Peyer's patch (tissue), 4 donors: ENCODE measurements at places on chromosomes 3 and 15.

GRCh38 chr15:63330926-63331325, 50.7 kb downstream of the CA12 start:
- no peak for DNase-seq

- no peak for DNase-seq
These were observed 72.6 kb downstream of the NR2F2 start for GRCh38 chr15:96403071-96403470.

DNA sequence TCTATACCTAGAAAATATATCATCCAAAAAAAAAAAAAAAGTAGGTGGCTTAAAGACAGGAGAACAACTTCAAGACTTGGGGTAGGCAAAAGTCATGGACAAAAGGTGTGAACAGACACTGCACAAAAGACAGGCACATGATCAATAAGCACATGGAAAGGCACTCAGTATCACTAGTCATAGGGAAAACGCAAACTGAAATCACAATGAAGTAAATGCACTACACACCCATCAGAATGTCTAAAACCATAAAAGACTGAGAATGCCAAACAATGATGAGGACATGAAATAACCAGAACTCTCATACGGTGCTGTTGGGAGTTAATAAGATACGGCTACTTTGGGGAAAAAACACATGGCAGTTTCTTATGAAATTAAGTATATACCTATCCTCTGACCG, 40.0 kb downstream of the CHSY1 start:
- DNase-seq = no peak

- no peak for DNase-seq
These were observed 81.5 kb downstream of the MB21D2 start for GRCh38 chr3:192835818-192836815.

DNA sequence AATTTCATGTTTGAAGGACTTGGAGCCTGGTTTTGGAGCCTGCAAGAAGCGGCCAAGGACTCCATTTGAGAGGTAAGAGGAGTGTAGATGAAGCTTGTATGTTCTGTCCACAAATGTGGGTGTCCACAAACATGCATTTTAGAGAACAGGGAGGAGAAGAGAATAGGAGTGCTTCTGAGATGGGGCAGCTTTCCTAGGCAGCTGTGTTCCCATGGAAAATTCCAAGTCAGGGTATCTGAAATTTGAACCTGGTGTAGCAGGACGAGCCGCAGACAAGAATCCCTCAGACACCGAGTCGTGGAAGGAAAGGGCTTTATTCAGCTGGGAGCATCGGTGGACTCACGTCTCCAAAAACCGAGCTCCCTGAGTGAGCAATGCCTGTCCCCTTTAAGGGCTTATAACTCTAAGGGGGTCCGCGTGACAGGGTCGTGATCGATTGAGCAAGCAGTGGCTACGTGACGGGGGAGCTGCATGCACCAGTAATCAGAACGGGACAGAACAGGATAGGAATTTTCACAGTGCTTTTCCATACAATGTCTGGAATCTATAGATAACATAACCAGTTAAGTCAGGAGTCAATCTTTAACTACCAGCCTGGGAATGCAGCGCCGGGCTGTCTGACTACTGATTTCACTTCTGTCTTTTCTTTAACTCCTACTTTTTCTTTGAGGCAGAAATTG, 71.4 kb upstream of the WDR72 start:
- no peak for DNase-seq

- DNase-seq = peak; percentile 13
These were observed 96.3 kb upstream of the ALDH1A3 start for GRCh38 chr15:100783291-100783690.

DNA sequence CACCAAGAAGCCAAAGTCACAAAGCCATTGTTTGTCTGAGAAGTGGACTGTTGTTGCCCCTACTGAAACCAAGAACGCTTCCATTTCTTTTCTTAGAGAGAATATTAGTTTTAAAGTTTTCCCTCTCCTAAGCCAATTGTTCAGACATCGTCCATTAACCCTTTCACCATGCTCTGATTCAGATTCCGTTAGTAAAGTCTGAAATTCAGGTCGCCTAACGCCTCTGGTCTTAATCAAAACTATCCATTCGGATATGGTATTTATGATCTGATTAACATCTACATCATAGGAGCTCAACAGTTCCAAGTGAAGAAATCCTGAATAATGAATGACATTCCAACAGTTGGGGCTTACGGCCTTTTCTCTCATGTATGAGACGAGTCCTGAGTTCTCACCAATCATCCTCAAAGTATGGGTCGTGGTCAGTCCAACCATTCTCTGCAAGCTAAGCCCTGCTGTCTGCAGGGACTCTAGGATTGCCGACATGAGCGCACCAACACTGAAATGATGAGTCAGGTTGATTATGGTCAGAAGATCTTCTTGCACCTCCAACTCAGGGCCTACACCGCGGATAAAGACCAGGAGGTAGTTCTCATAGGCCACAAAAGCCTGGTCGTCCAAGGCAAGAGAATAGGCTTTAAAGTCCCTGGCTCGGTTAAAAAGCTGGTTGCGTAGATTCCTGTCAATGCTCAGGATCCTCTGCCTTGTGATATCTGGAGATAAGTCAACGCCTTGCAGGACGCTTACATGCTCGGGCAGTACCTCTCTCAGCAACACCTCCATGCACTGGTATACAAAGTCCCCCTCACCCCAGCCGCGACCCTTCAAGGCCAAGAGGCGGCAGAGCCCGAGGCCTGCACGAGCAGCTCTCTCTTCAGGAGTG, 767 bp downstream of the EPM2AIP1 start:
- DNase-seq = no peak

- DNase-seq = no peak
These were observed 2.2 kb downstream of the ICE2 start for GRCh38 chr15:60476713-60477112.

- no peak for DNase-seq
These were observed 3.7 kb downstream of the PBRM1 start for GRCh38 chr3:52682016-52682415.

GRCh38 chr3:192816351-192816750, 89.0 kb upstream of the FGF12 start:
- DNase-seq = no peak

- DNase-seq = no peak
These were observed 32.3 kb downstream of the RNU5B-1 start for GRCh38 chr15:65336493-65337435.

- no peak for DNase-seq
These were observed 86.8 kb downstream of the TCF12 start for GRCh38 chr15:57005244-57005643.

- no peak for DNase-seq
These were observed 260.2 kb downstream of the CGGBP1 start for GRCh38 chr3:87798567-87798947.

DNA sequence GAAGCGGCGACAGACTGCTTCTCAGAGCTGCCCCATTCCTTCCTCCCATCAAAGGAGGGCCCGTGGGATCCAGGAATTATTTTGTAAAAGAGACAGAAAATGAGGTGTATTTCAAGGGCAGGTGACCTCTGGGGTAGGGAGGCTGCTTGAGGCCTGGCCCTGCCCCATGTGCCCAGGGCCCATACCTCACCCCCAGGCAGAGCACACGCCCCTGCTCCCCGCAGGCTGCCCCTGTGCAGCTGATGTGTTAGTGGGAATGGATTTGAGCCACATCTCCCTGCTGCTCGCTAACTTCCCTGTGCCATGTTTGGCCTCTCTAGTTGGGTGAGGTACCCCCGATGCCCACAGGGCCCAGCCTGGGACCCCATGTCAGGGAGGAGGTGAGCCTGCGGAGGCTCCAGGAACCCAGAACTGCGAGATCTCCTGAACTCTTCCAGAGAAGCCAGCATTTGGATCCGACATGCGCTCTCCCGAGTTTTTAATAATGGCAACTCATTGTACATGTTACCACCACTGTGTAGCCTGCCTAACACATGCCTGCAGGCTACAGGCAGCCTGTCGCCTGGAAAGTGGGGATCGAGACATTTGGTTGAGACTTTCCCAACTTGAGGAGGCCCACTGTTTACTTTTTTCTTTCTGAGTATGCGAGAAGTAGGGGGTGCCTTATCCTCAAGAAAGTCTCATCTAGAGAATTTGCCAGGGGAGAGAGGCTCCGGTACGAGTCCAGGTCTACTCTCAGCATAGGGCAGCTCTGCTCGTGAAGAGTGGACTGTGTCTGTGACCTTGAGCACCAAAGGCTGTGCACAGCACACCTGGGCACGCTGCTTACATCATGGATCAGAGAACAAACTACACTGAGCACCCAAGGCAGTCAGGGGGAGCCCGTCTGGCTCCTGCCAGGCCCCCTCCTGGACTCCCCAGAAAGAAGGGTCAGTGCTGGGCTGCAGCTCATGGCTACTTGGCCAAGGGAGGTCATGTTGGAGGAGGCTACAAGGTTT, 36.1 kb downstream of the PCSK6 start:
- no peak for DNase-seq

DNA sequence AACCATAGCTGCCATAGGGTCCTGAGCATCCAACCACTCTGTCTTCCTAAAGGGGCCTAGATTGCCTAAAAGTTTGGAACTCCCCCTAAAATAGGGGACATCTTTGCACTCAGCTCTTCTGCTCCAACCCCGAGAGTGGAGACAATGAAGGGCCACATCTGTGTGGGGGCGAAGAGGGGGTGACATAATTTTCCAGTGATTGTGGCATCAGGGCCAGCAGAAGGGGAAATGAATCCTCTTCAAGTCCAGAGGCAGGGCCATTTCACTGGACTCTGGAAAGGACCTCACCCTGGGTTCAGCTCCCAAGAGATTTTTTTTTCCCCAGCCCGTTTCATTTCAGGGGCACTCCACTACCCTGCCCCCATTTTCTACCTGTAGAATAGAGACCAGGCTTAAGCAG, 4.6 kb upstream of the ANKRD63 start:
- DNase-seq = no peak

- no peak for DNase-seq
These were observed 659.9 kb downstream of the SI start for GRCh38 chr3:164418414-164418813.

DNA sequence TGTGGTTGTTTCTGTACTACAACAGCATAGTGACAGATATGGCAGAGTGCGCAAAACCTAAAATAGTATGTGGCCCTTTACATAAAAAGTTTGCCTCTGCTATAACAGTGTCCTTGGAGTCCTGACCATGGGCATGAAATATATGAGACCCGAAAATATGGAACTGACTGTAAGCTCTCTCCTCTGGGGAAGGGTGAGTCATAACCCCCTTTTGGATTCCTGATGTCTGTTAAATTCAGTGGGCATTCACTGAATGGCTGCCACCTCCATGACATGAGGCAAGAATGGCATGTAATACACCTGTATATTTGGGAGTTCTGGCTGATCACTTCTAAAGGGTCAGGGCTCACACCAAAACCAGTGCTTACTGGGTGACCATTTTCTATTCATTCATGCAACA, 6.1 kb downstream of the TBC1D2B start:
- DNase-seq = no peak

DNA sequence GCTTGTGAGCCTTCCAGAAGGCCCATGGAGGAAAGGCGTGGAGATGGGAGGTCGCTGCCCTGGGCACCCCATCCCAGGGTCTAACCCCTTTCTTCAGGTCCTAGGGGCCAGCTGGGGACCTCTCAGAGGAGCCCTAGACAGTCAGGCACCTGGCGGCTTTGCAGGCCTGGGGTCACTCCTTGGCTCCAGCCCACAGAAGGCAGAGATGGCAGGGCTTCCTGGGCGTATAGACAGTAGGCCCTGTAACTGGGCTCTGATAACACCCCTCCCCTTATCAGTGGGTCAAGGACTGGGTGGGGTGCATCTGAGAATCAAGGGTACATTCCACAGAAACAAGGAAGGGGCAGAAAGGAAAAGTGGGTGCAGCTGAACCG, 16.7 kb downstream of the ZDHHC19 start:
- DNase-seq = no peak

GRCh38 chr15:78059110-78059839, 18.2 kb downstream of the TBC1D2B start:
- DNase-seq = no peak

DNA sequence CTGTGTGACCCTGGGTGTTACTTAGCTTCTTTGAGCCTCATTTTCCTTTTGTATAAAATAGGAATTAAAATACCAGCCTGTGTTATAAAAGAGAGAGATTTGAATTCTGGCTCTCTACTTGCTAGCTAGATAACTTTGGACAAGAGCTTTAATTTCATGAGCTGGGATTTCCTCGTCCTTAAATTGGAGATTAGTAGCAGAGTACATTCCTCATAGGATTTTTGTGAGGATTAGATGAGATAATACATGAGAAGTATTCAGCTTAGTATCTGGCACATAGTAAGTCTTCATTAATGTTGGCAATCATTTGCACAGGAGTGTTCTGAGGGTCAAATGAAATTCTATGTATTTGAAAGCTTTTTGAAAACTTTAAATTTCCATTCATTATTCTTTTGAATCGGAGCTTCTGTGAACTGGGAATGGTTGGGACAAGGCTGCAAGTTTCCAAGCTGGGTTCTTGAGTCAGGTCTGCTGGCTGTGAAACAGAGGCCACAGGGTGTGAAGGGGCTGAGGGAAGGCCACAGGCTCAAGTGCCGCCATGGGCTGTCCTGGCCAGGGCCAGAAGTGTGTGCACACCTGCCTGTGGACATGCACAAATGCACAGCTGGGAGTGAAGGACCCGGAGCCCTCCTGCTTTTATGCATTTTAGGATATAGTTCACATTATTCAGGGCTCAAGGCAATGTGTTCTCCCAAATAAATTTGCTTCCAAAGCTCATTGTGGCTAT, 17.2 kb downstream of the ALPK3 start:
- DNase-seq = no peak

DNA sequence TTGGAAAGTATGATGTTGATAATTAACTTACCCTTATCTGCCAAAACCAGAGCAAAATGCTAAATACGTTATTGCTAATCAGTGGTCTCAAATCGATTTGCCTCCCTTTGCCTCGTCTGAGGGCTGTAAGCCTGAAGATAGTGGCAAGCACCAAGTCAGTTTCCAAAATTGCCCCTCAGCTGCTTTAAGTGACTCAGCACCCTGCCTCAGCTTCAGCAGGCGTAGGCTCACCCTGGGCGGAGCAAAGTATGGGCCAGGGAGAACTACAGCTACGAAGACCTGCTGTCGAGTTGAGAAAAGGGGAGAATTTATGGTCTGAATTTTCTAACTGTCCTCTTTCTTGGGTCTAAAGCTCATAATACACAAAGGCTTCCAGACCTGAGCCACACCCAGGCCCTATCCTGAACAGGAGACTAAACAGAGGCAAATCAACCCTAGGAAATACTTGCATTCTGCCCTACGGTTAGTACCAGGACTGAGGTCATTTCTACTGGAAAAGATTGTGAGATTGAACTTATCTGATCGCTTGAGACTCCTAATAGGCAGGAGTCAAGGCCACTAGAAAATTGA, 59.7 kb downstream of the DCUN1D1 start:
- no peak for DNase-seq

GRCh38 chr15:32855942-32856341, 138.1 kb downstream of the GREM1 start:
- DNase-seq = no peak

DNA sequence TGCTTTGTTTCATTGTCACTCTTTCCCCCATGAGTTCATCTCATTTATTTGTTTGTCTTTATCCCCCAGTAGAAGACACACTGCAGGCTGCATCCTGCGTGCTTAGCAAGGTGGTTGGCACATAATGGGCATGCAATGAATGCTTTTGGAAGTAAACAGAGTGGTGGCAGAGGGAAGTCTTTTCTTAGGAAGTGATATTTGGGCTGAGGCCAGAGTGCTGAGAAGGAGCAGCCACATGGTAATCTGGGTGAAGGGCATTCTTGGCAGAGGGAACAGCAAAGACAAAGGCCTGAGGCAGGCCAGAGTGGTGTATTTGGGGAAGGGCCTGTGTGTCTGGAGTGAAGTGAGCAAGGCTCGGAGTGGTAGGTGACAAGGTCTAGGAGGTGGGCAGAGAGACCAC, 17.7 kb upstream of the ADAMTS7 start:
- DNase-seq = no peak
